Stimulated activated CD8-positive, alpha-beta memory T cell treated with anti-CD3 and anti-CD28 coated beads, Interleukin-4, amount 100 ng/mL, for 1 hour (primary cell): ENCODE measurements at places on chromosomes 7 and 10.

DNA sequence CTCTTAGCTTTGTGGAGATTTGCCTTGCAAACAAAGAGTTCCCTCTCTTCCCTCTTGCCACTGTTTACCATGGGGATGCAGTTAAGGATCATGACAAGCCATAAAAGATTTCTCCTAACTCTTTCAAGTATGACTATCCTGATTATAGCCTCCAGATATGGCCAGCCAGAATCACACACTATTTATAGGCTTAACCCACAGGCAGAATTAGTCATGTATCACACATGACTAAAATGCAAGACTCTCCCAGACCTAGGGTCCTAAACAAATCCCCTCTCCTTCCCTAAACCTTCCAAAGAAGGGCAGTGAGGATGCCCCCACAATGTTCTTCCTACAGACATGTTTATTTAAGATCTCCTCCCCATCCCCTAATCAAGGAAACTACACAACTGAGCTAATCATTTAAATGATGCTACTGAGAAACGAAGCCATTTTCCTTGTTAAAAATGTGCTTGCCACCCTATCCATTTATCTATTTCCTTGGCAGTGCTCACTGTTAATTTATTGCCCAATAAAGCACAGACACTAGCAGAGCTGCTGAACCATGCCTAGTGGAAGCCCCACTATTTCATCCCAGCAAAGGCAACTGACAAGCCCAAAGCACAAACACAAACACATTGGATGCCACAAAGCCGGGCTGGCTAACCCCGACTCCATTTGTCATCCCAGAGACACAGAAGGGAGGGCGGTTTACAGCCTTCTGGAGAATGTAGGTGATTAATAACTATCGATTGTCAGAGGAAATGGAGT, 363.4 kb downstream of the KCNMA1 start:
- no peak for DNase-seq

DNA sequence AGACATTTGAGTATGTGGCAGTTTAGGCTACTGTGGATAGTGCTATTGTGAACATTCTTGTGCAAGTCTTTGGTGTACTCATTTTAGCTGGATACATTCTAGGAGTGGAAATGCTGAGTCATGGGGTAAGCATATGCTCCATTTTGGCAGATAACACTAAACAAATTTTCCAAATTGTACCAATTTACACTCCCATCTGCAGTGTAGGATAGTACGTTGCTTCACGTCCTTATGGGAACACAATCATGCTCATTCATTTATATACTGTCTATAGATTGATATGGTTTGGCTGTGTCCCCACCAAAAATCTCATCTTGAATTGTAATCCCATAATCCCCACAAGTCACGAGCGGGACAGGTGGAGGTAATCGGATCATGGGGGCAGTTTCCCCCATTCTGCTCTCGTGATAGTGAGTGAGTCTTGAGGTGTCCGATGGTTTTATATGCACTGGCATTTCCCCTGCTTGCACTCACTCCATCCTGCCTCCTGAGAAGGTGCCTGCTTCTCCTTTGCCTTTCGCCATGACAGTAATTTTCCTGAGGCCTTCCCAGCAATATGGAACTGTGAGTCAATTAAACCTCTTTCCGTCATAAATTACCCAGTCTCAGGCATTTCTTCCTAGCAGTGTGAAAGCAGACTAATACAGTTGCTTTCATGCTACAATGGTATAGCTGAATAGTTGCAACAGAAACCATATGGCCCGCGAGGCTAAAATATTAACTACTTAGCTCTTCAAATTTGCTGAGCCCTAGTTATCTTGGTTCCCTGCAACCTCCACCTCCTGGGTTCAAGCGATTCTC, 25.6 kb downstream of the RNF216 start:
- no peak for DNase-seq

DNA sequence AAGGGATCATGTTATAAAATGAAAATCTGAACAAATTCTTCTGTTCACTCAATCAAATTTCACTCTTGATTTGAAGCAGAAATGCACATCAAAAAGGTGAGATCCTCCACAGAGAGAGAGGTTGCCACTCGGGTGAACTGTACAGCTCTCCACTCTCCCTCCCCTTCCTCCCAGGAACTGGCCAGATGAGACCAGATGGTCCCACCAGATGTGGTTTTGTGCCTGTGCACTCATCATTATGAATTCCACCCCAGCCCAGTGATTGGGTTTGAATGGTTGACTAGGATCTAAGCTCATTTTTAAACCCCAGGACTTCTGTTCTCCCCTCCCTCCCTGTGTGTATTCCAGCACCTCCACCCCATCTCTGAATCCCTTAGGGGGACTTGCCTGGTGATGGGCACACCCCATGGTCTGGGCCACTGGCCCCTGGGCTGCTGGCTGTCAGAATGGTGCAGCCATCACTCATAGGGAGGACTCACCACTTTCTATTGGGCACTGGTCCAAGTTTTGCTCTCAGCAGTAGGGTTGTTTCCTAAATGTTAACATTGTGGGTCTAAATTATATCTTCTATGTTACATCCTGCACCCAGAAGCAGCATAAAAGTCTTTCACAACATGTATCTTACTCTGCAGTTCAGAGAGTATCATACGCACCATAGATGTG, 393.1 kb downstream of the TNS3 start:
- DNase-seq, result no peak

- no peak for DNase-seq
These were observed 49.8 kb downstream of the LMBR1 start for GRCh38 chr7:156843157-156843556.

DNA sequence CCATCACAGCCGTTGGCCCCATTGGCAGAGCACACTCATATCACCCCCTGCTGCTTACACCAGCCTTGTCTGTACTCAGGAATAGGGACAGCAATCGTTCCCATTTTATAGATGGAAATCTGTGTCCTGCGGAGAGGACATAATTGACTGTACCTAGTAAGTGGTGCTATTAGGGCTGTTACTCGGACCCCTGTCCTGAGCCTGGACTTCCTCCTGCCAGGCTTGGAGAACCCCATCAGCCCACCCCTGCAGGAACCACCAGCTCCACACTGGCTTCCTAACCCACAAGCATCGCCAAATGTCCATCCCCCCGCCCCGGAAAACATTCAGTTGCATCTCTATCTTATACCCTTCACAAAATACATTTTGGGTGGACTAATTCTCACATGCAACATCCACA, 139.8 kb upstream of the RET start:
- DNase-seq, result no peak

- no peak for DNase-seq
These were observed 315.8 kb downstream of the HPSE2 start for GRCh38 chr10:98919899-98920298.

GRCh38 chr7:80895056-80895455, 23.8 kb downstream of the SEMA3C start:
- DNase-seq, result no peak

DNA sequence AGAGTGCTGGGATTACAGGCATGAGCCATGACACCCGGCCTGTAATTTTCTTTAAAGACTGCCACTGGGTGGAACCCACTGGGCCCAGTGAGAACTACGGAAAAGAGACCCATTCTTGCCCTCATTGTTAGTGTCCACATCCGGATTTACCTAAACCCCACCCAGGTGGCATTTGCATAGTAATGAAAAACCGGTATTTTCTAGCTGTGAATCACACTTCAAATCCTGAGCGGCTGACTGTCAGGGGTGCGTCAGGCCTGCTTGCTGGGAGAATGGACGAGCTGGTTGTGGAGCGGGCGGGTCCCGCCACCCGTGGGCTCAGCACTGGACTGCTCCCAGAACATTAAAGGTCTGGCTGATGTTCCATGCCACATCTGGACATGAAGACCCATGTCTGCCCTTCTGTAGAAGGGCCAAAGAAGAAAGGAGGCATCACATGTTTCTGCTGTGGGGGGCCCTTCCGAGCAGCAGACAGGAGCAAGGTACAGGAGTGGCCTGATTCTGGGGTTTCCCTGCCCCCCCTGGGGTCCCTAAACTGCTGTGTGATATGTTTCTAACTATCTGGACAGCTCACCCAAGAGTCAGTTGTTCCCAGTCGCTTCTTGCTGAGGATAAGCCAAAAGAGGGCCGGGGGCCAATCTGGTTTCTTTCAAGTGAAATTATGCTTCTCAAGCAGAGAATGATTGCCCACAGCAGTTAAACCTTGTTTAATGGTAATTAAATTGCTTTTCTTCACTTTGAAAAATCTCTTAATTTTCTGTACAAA, 46.4 kb downstream of the KIAA1217 start:
- no peak for DNase-seq

DNA sequence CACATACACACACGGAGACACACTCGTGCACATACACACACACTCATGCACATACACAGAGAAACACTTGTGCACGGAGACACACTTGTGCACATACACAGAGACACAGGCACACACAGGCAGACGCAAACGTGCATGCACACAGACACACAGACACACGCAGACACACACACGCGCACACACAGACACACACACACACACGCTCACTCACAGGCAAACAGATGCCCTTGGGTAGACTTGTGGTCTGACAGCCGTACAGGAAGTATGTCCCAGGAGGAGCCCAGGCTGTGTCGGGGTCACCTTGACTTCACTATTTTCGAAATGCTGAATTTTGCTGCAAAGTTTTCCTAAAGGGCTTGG, 538.0 kb downstream of the DNAJB6 start:
- no peak for DNase-seq

DNA sequence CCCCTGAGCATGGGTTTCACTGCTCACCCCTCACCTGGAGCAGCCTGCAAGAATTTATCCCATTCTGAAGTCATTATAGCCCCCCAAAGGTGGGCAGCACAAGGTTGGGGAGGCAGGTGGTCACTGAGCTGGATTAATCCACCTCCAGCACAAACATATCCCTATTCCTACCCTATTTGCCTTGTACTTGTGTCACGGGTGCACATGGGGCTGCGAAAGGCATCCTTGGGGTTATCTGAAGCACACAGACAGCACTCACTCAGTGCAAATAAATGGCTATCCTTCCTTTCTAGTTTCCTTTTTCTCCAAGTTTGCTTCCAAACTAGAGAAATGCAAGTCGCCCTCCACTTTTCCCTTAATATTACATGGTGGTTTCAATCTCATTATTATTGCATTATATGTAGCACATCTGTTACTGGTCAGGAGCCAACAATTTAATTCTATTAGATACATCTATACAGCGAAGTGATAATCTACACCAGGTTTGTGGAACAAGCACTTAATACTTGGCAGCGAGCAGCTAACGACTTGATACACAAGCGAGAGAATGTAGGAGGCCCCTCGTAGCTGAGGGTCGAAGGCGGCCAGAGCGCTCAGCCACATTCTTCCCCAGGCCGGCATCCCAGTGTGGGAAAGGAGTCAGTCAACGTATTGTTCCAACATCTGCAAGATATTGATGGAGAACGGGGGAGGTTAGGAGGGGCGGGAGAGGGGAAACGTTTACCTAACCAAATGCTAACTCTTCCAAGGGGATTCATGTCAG, 121.3 kb upstream of the HABP2 start:
- DNase-seq, result no peak

GRCh38 chr7:97373736-97374135, 256.2 kb downstream of the SDHAF3 start:
- no peak for DNase-seq

DNA sequence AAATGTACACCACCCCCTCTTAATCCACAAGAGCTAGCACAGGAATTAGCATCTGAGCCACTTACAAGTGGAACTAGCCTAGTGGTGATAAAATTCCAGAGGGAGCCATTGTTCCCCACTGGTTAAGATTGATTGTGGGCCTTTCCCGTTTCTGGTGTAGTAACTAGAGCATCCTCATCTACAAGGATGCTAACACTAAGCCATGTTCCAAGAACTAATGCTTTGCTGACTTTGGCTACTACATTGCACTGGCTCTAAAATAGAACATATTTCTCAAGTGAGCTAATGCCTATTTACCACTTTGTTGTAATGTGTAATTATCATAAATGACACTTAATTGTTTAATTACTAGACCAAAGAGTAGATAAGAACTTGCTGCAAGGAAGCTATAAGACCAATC, 143.7 kb downstream of the FZD1 start:
- DNase-seq, result no peak

DNA sequence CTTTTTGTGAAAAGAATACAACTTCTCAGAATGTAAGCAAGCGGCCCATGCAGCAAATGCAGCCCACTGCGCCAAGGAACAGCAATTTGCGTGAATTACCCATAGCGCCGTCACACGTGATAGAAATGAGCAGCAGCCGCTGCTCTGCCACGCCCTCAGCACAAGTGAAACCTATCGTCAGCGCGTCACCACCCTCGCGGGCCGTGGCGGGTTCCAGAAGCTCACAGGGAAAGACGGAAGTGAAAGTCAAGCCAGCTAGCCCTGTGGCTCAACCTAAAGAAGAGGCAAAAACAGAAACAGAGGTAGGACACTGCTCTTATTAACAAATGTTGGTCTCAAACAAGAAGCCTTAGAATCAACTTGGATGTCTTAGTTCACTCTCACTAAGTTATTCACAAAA, 70.5 kb downstream of the SHH start:
- no peak for DNase-seq

DNA sequence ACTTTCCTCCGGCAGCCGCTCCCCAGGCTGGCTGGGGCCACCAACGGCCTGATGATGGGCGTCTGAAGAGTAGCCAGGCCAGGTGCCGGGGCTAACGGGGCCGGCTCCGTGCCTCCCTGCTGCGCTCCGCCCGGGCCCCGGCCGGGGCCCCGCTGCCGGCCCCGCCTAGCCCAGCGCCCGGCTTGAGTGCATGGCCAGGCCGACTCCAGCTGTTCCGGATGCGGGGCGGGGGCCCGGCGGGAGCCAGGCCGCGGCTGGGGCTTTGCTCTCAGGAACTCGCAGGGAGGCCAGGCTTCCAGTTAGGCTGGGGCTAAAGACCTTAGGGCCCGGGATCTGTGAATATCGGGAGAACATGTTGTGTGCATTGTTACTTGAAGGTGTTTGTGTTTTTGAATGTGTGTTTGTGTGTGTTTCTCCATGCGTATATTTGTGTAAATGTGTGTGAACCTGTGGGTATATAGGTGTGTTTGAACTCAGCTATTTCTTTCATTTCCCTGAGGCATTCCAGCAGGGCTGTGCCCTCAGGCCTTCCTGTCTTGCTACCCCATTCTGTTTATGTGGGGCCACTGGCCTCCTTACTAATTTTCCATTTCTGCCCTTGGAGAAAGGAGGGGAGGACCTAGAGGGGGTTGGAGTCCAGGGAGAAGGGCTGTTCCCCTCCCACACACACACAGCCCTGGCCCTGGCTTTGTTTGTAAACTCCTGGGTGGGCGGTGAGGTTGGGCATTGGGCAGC, 1.1 kb upstream of the LBX1 start:
- DNase-seq, result no peak

GRCh38 chr10:70991140-70992124, 103.1 kb upstream of the PCBD1 start:
- DNase-seq, result no peak

- DNase-seq, result no peak
These were observed 306.3 kb upstream of the SP8 start for GRCh38 chr7:21092766-21093702.
